ENCODE measurements at places on chromosomes 5 and 9.

- DNase-seq: no peak
Measured at GRCh38 chr5:180027459-180028089, 44.0 kb downstream of the RNF130 start.

- peak; percentile 77 for DNase-seq
Measured at GRCh38 chr5:147576646-147577535, 67.0 kb upstream of the DPYSL3 start.

- DNase-seq: peak; percentile 36
Measured at GRCh38 chr5:5421149-5421960, 1.1 kb upstream of the ICE1 start.

GRCh38 chr5:56650386-56650785 is 165.0 kb upstream of the MAP3K1 start:
- DNase-seq: no peak

GRCh38 chr5:8767746-8768145 is 778.1 kb downstream of the SEMA5A start:
- no peak for DNase-seq

DNA sequence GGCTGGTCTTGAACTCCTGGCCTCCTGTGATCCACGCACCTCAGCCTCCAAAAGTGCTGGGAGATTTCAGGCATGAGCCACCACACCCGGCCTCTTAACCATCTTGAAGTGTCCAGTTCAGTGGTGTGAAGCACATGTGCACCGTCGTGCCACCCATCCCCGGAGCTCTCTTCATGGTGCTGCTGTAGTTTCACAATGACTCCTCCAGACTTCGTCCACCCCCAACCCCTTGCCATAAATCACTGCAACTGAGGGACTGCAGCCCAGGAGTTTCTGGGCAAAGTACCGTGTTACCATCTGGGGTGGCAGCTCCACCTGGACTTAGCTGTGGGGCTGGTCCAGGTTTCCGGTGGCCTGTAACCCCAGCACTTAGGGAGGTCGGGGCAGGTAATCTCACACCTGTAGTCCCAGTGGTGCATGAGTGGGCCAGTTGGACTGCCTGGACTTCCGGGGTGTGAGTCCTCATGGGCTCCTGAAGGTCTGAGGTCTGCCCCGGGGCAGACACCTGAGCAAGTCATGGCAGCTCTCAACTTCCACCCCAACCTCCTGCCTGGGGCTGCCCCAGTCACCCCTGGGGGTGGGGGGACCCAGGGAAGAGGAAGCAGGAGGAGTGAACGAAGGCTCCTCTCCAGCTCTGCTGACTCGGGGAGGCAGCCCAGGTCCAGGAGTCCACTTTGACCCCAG is 6.6 kb upstream of the N4BP3 start:
- no peak for DNase-seq

GRCh38 chr5:106097340-106097739 is 1573.4 kb downstream of the EFNA5 start:
- DNase-seq: no peak

GRCh38 chr9:115864581-115864980 is 289.0 kb upstream of the PAPPA start:
- no peak for DNase-seq

DNA sequence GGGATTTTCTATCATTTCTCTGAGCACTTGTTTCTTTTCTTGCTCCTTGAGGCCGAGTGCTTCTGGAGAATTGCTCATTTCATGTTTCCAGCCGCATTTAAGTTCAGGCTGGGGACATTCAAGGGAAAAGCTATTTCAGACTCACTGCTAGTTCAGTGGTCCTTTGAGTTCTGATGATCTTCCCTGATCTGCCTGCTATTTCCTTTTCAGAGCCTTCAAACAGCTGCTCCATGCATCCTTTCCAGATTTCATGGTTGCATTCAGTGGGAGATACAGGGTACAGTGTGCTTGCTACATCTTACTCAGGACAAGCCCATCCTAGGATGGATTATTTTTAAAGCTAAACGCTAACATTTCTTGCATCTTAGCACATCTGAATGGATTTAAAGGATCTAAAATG is 14.7 kb downstream of the NDUFS4 start:
- no peak for DNase-seq
